ENCODE measurements at places on chromosomes 3 and 15.

DNA sequence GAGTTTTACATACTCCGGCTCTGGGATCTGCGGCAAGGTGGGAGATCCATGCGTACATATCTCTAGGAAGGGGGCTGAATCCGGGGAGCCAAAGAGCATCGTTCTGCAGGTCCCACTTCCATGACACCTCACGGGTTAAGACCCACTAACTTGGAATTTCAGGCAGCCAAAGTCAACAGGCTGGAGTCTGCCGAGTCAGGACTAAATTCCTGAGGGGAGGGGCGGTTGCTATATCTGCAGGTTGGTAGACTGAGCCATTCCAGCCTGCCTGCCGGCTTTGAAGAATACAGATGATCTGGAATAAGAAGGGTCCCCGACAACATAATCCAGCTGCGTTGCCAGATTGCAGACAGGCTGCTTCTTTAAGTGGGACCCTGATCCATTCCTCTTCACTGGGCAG lies 65.4 kb upstream of the PEX5L start:
- H3K4me1 ChIP-seq, result no peaks in the 10 kb centered on the region
- H3K27ac ChIP-seq, result no peak overlapping the region
- no peak overlapping the region for H3K4me3 ChIP-seq
- DNase-seq, result no peak

GRCh38 chr3:138497021-138497420 lies 62.6 kb downstream of the ESYT3 start:
- no peaks in the 10 kb centered on the region for H3K27me3 ChIP-seq
- DNase-seq, result no peak
- no peak overlapping the region for H3K27ac ChIP-seq
- peaks cover 5% of the 10 kb centered on the region for H3K4me1 ChIP-seq

GRCh38 chr3:102163039-102163817 lies 271.6 kb upstream of the ZPLD1 start:
- H3K27me3 ChIP-seq, result no peaks in the 10 kb centered on the region
- DNase-seq, result no peak
- H3K4me3 ChIP-seq, result no peak overlapping the region
- H3K27ac ChIP-seq, result peak overlapping the region; percentile 73

GRCh38 chr3:153456833-153457545 lies 295.0 kb downstream of the RAP2B start:
- no peak overlapping the region for H3K27ac ChIP-seq
- H3K36me3 ChIP-seq, result no peaks in the 10 kb centered on the region
- no peak for DNase-seq
- H3K4me3 ChIP-seq, result no peak overlapping the region
- H3K27me3 ChIP-seq, result no peaks in the 10 kb centered on the region

DNA sequence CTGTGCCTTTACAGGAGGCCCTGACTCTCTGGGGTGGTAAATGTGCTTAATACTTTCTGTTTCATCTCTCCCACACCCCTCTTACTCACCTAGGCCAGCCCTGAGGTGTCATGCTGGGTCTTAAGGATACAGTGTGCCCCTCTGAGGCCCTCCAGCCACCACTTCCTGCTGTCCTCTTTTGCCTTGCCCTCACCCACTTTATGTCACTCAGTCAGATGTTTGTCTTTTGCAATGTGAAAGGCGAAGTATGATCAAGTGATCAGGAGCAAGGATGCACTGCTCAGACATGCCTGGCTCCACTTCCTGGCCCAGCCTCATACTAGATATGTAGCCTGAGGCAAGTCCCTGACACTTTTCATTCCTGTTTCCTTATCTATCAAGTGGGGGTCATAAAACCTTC lies 339.0 kb upstream of the NR2E3 start:
- no peak for DNase-seq
- H3K27me3 ChIP-seq, result no peaks in the 10 kb centered on the region
- H3K4me3 ChIP-seq, result no peak overlapping the region
- H3K36me3 ChIP-seq, result no peaks in the 10 kb centered on the region
- H3K4me1 ChIP-seq, result no peaks in the 10 kb centered on the region

DNA sequence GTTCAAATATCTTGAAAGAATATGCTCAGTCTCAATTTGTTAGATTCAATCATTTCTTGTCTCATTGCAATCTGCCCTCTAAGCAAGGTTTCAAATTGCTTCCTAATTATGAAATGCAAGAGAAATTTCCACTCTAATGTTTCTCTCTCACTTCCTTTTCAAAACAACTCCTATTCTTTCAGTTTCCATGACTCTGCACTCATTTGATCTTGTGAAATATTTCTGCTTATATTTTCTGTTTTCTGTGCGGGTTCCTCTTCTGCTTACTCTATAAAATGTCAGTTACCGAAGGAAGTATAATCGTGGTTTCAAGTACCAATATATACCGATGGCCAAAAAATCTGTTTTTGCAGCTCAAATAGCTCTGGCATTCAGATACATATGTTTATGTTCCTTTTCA lies 521.9 kb upstream of the NAALADL2 start:
- no peak for DNase-seq
- H3K4me1 ChIP-seq, result no peaks in the 10 kb centered on the region
- no peaks in the 10 kb centered on the region for H3K36me3 ChIP-seq
- no peak overlapping the region for H3K4me3 ChIP-seq
- no peak overlapping the region for H3K27ac ChIP-seq

DNA sequence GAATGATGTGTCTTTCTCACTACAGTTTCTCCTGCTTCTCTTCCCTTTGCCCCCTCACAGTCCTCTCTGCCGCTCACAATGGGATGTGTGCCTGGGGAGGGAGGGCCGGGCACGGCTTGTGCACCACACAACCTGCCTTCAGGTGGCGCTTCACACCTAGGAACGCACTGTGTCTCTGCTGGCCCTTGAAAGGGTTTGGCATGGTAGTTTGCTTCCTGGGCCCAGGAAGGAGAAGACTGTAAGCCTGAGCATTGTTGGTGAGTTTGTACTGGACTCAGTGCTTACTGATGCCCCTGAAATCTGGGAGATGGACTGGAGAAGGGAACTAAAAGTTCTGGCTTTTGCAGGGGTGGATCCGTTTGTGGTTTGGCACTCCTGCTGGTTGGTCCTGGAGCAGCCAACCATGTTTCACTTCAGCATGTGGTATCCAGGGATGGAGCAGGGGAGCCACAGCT lies 9.2 kb downstream of the ALPK3 start:
- no peaks in the 10 kb centered on the region for H3K27me3 ChIP-seq
- H3K36me3 ChIP-seq, result no peaks in the 10 kb centered on the region
- peak overlapping the region; percentile 55 for H3K27ac ChIP-seq
